ENCODE measurements at places on chromosomes 16 and 17.

DNA sequence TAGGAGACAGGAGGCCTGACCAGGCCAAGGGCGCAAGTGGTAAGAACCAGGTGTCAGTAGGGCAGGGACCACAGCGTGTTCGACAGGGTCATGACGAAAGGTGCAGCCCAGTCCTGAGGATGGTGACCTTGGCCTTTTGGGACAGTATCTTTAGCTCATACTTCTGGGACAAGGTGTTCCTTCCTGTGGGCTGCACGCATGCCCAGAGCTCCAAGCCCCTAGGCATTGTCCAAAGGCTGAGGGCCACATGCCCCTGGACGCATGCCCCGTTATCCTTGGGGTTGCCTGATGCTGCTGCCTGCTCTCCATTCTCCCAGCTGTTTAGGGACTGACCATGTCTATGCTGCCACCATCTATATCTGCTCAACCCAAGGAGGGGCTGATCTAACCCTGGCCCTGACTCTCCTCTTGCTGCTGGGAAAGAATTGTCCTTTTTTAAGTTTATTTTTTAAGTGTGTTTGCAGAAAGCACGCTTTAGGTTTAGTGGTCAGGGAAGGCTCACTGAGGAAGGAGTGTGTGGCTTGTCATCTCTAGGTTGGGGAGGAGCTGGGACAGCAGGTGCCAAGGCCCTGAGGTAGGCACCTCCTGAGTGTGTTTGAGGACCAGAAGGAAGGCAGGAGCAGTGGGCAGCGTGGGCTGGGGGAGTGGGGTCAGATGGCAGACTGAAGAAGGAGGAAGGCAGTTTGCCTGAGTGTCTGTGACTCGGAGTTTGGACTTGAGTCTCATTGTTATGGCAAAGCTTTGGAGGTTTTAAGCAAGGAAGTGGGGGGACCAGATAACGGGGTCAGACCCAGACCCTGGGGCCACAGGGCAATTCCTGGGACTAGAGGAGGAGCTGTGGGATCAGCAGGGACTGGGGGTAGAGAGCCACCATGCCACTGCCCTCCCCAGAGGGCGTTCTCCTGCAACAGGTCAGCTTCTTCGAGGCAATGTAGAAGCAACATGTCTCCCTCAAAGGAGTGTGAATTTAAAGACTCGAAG, 15.1 kb upstream of the CBX4 start:
- DNase-seq, result no peak

- DNase-seq, result peak; percentile 21
These were observed 155.7 kb downstream of the CCDC182 start for GRCh38 chr17:57589151-57590034.

GRCh38 chr17:81115749-81116464, 49.4 kb upstream of the PVALEF start:
- DNase-seq, result no peak

DNA sequence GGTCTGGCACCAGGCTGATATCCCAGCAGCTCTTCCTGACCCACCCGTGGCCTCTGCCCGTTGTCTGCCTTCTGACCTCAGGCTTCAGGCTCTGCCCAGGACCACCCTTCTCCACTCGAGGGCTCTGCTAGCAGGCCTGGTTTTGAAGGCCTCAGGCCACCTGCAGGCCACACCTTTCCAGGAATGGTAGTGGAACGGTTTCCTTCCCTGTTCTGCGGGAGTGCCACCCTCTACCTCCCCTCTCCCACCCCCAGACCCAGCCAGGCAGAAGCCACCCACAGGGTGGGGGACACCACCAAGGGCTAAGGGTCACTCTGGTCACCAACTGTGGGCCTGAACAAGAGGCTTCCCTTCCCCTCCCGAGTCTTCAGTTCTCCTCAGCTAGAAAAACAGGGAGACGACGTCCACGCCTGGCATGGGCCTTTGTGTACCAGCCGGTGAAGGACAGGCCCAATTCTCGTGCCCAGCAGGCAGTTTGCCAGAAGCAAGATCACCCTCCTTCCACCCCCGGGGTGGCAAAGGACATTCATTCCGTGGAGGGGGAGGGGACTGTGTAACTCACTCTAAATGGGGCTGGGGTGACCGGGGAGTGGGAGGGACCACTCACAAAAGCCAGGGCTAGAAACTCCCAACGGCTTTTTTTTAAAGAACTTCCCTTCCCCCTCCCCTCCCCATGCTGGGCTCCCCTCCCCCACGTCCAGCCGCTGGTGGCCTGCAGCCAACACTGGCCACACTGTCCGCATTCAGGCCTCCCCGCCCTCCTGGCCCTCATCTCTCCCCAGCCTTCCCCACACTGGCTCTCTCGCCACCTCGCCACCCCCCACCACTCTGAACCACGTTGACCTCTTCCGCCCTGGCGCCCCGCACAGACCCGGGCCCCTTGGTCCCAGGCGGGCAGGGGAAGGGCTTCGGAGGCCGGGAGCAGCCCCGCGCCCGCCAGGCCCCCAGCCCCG, 7.7 kb downstream of the CBX4 start:
- DNase-seq, result peak; percentile 38

DNA sequence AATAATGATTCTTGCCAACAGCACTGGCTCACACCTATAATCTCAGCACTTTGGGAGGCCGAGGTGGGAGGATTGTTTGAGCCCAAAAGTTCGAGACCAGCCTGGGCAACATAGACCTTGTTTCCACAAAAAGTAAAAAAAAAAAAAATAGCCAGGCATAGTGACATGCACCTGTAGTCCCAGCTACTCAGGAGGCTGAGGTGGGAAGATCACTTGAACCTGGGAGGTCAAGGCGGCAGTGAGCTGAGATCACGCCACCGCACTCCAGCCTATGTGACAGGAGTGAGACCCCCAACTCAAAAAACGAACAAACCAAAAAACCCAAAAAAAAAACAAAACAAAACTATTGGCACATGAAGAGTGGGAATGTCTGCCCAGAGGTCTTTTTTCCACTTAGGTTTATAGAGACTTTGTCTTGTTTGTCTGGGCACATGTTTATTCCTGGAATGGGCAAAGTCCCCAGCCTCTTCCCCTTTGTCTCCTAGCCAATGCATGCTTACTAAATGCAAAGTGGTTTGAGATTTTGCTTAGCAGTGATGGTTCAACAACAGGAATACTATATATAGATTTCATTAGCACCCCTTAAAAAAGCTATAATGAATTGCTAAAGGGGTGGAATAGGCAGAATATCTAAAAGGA, 25.9 kb downstream of the NMT1 start:
- no peak for DNase-seq

- DNase-seq, result no peak
These were observed 29.1 kb downstream of the CIBAR2 start for GRCh38 chr16:85083051-85083639.

GRCh38 chr16:81445966-81446906, 1.6 kb downstream of the CMIP start:
- no peak for DNase-seq

DNA sequence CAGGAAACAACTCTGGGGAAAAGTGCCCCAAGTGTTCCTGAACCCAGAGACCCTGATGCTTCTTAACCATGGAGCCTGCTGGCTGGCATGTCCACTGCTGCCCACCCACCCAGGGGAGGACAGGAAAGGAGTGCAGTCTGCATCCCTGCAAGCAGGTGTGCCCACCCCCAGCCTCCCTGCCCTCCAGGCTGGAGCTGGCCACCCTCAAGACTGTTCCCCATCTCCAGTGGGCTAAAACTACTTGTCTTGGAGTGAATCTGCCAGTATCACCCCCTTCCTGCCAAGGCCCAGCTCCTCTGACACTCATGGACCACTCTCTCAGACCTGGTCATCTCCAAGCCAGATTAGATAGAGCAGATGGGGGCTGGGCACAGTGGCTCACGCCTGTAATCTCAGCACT, 29.8 kb downstream of the ARHGAP27 start:
- DNase-seq, result no peak

GRCh38 chr16:83409347-83409746, 398.4 kb upstream of the HSBP1 start:
- DNase-seq, result no peak

- DNase-seq, result no peak
These were observed 257 bp downstream of the SNAI3 start for GRCh38 chr16:88686062-88686438.

Measured in fibroblast of pulmonary artery (primary cell).